ENCODE measurements at places on chromosomes 5 and 9. TPM values are rescaled to one million over a fixed set of nuclear protein-coding genes. Genes with fewer than 3 reads are reported as not detected.

The DEPDC1B gene
- 17.6 TPM for total RNA-seq

The SAPCD2 gene
- total RNA-seq: 22.3 TPM

The TLX3 gene
- not detected for total RNA-seq

The PCDHGB2 gene
- total RNA-seq: not detected

The SFXN1 gene
- total RNA-seq: 89.2 TPM

The ARHGEF28 gene
- total RNA-seq: 13.3 TPM
